ENCODE measurements at places on chromosomes 2 and 18.

DNA sequence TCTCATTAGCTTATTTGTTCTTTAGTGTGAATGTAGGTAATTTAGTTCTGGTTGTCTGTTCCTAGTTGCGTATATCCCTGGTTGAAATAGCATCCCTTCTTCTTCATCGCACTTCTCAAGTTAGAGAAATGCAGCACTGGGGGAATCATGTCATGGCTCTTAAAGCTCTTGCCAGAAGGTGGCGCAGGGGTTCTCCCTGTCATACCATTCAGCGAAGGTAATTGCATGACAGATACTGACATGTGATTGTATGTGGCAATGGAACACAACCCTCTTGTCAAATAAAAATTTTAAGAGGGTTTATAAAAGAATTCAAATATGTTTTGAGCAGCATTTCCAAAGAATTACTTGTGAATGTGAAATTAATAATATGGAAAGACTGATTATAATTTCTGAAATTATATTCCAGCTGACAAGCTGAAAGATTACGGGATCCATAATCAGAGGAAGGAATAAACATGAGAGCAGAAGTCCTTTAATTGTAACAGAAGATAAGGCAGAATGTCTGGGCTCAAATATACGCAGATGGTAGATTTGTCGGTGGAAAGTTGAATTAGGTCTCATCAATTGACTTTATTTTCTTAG, 411.7 kb downstream of the DSEL start:
- DNase-seq = peak; percentile 89

DNA sequence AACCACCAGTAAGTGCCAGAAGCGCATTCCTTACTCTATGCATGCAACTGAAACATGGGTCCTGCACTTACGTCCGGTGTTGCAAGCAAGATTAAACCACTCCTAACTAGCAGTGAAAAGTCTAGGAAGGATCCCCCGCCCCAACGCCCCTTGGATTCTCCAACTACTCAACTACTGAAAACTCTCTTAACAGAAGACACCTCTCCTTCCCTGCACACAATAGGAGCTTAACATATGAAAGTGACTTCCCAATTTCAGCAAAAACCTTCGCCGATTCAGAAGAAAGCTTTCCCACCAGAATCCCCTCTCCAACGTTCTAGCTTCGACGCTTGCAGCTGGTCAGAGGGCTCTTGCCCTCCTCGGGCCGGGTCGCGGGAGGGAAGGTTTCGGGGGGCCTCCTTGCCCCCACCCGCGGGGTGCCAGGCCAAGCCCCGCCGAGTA, 578 bp downstream of the IWS1 start:
- DNase-seq = peak; percentile 48

DNA sequence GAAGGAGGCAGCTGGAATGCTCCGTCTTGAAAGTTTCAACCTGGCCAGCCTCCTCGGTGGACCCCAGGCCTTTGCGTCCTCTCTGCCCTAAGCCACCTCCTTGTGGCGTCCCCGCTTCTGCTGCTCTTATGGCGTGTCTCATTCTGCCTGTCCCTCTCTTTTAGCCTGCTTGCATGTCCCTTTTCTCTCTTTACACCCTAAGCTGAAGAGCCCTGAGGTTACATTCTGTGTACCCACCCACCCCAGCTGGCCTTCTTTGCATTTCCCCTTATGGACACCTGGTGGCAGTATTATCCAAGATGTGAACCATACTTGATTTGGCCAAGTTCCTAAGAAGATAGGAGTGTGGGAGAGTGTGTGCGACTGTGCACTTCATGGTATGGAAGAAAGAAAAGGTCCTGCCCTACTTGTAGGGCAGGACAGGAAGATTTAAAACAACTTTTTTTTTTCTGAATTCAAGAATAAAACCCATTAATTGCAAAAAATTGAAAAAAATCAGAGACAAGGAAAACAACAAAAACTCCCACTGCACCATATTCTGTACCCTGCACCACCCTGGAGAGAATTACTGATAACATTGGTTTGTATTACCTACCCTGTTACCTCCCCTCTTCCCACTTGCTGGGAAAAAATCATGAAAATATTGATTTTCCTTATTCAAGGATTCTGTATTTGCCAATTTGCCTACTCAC, 77.4 kb downstream of the DYSF start:
- DNase-seq = peak; percentile 55

DNA sequence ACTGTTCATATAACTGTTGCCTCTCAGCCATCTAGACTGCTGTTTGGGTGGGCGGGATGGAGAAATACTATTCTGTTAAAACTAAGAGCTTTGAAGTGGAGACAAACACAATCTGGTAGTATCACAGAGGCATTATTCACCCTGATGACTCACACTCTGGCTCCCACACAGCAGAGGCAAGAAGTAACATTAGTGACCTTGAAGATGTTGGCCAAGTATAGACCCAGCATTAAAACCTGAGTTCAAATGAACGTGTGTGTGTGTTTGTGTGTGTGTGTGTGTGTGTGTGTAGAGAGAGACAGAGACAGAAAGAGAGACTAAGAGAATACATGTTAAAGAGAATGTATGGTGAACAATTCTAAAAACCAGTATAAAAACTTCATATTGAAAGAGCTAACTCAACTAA, 22.5 kb upstream of the ACVR1 start:
- peak; percentile 89 for DNase-seq

DNA sequence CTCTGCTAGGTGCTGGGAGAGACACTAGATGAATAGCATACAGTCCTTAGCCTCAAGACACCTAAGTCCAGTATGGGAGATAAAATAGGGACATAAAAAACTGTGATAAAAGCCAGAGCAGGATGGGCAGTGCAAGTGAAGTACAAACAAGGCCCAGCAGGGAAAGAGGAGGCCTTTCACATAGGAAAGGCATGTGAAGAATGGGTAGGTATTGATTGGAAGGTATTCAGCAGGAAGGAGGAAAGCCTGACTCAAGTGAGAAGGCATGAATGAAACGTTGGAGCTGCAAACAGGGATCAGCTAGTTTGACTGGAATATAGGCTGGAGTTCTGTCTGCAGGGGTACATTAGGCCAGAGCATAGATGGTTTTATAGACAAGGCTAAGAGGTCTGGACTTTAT, 11.0 kb upstream of the CXCR4 start:
- no peak for DNase-seq

GRCh38 chr2:186962085-186962747, 113.2 kb upstream of the ZSWIM2 start:
- no peak for DNase-seq

DNA sequence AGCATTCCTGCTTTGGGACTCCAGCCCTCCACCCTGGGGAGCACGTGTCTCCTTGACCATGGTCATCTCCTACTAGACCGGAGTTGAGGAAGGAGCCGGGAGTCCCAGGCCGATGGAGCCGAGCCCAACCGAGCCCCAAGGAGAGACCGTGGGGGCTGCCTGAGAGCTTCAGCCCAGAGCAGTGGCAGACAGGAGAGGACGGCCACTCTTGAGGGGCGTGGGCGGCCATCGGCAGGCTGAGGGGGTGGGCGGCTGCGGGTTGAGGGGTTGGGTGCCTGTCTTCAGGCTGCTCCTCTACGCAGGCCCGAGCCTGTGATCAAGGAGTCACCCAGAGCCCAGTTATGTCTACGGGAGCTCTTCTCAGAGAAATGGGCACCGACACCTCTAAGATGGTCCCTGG, 158.7 kb downstream of the PXDN start:
- DNase-seq = no peak

DNA sequence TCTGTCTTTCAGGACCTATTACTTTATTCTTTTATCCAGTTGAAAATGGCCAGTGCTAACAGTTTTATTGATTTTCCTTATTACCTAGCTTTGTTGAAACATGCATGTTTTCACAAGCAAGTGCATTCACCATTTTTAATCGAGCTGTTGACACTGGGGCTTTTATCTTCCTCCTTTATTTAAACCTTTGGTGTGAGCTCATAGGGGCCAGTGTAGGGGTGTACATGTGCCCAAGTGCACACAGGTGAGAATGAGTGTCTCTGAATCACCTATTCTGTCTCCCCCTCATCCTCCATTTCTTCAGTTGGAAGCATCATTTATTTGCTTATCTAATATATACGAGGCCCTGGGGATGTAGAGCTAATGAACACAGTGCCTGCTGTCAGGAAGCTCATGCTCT, 199.1 kb downstream of the PRKCE start:
- no peak for DNase-seq

DNA sequence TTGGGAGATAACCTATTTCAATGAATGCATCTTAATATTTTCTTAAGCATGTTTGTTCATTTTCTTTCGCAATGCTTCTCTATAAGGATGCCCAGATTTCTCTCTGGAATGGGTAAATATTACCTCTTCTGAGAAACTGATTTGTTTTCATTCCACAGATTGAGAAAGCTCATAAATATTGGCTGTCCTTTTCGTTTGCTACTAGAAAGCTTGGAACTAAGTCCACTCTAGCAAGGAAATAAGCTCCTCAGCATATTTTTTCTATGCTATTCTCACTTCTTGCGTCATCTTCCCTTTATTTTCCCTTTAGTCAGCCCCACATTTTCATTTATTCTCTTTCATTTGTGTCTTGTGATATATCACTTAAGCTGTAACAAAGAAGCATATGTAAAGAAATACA, 76.3 kb downstream of the ANTXR1 start:
- DNase-seq = no peak

GRCh38 chr2:26903676-26904075, 55.7 kb downstream of the DPYSL5 start:
- DNase-seq = no peak

DNA sequence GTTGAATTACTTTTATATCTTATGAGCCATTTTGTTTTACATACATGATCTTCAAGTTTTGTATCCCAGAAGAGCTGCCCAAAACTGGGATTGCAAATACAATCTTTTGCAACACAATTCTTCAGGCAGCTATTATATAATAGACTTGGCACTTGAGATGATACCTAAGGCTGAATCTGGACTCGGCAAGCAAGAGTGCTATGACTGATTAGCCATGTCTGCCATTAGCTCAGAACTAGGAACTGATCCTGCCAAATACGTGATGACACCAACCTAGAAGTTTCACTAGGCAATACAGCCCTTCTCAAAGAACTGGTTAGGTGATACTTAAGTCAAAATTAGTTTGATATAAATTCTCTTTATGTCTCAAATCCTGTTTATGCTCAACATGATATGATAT, 619.6 kb downstream of the CPS1 start:
- DNase-seq = peak; percentile 72

DNA sequence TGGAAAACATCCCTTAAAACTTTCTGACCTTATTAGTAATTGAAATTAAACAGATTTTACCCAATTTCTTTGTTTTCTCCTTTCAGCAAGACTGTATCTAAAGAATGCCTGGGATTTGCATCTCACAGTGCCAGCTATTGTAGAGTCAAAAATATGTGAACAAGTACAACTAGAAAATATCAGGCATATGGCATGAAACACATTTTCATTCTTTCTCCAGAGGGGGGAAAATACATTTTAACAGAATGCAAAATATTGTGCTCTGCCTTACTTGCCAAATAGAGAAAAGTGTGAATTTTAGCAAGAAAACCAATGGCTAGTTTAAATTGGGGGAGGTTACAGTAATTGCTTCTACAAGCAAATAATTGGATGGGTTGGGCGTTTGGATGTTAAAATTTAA, 366.6 kb upstream of the FIGN start:
- no peak for DNase-seq

- DNase-seq = no peak
Measured at GRCh38 chr2:156511803-156512202, 75.6 kb downstream of the GPD2 start.

DNA sequence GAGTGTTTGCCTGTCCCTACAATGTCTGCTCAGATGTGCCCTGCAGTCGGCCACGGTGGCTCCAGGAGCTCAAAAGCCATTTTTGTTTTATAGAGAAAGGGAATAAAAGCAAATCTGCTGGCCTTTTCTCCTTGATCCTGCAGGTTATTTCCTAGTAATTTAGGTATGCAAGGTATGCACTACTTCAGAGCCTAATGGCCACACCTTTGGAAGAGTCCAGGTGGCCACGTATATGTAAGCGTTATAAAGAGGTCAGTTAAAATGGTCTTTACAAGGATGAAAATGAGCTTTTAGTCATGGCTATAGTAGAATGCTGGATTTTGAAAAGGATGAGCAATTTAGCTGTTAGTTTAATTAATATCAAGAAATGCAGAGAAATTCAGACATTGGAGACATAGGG, 81.7 kb downstream of the ARHGEF33 start:
- no peak for DNase-seq

GRCh38 chr2:64837925-64838641, 151.1 kb upstream of the SLC1A4 start:
- peak; percentile 93 for DNase-seq

GRCh38 chr18:26450989-26451682, 97.2 kb downstream of the KCTD1 start:
- DNase-seq = no peak

GRCh38 chr2:135162377-135162776, 110.3 kb downstream of the RAB3GAP1 start:
- peak; percentile 70 for DNase-seq

- peak; percentile 58 for DNase-seq
Measured at GRCh38 chr2:178109813-178110212, 2.4 kb upstream of the RBM45 start.

- no peak for DNase-seq
Measured at GRCh38 chr18:42268798-42269197, 313.8 kb downstream of the PIK3C3 start.

- DNase-seq = no peak
Measured at GRCh38 chr2:150517951-150518680, 30.6 kb upstream of the RND3 start.

DNA sequence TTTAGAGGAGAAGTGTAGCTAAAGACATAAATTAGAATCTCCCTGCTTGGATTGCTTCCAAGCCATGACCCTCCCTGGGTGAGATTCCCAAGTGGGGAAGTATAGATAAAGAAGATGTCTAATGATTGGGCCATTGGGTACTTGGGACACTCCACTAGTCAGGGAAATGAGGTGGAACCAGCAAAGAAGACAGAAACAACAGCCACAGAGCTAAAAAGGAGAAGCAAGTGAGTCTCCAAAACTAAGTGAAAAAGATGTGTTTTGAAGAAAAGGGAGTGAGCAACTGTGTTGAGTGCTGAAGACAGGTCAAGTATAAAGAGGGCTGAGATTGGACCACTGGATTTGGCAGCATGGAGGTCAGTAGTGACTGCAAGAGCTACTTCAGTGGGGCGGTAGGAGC, 276.7 kb upstream of the STON1 start:
- DNase-seq = no peak

GRCh38 chr2:189913821-189914220, 129.6 kb downstream of the PMS1 start:
- DNase-seq = no peak

GRCh38 chr18:76993573-76993972, 139.0 kb downstream of the MBP start:
- DNase-seq = no peak

GRCh38 chr2:71298914-71299313, 32.7 kb upstream of the ZNF638 start:
- DNase-seq = no peak

- DNase-seq = no peak
Measured at GRCh38 chr2:122063716-122064115, 308.3 kb downstream of the TSN start.

DNA sequence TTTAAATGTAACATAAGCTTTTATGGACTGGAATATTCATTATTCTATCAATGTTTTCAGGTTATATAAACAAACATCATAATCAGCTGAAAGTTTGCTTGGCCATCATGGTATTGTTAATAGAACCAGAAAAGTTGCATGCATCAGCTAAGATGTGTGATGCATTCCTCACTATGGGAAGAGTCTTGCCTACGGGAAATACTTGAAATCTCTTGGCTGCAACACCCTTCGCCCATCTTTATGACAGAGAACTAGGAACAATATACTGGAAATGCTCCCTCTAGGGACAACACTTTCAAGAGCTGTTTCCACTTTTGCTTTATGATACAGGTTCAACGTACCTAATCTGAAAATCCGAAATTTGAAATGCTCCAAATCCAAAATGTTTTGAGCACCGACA, 1390.8 kb downstream of the DPP10 start:
- DNase-seq = no peak

- DNase-seq = peak; percentile 30
Measured at GRCh38 chr2:214014551-214015220, 396.2 kb upstream of the VWC2L start.
